ENCODE measurements at places on chromosomes 7 and 10.

- DNase-seq = no peak
Measured at GRCh38 chr10:86074294-86074693, 292.3 kb downstream of the GRID1 start.

- no peak for DNase-seq
Measured at GRCh38 chr7:11261470-11261869, 287.8 kb downstream of the PHF14 start.

- no peak for DNase-seq
Measured at GRCh38 chr7:127598318-127598717, 4.8 kb downstream of the FSCN3 start.

DNA sequence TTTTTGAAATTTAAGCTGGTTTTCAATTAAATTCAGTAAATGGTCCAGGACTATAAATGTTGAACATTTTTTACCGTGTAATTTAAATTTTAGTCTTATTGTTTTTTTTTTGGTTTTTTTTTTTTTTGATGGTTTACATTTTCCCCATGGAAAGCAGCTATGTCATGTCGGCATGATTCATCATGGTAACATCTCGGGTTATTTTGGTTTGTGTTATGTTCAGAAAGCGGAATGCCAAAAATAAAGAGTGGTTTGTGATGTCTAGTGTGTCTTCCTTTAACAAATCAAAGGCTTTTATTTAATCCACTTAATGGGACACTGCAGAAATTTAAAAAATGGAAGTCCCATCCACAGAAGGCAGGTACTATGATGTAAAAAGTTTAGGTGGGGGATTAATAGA, 58.5 kb downstream of the TRUB1 start:
- no peak for DNase-seq

DNA sequence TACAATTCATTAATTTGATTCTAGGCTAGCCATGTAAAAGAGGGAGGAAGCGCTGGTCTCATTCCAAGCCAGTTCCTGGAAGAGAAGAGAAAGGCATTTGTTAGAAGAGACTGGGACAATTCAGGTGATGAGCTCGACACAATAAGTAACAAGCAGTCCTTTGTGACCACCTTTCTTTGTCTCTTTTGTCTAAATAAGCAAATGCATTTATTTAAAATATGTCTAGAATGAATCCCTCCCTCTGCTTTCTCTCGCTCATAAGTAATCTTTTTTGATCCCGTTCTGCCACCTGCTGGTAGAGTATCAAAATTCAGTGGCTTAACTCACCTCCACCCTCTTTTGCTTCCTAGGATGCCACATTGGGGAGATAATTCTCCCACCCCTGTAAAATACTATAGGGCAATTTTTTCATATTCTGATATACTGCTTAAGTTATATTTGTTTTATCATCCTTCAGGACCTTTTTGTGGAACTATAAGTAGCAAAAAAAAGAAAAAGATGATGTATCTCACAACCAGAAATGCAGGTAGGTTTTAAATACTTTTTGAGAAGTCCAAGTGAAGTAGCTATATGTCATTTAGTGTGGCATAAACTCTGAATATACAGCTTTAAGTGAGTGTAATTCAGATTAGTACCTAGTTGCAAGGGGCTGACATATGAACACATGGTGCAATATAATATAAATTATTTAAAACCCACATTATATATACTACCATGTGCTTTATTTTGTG, 91.5 kb downstream of the GSDME start:
- DNase-seq = peak; percentile 47

GRCh38 chr10:122127943-122128342, 139.0 kb downstream of the TACC2 start:
- DNase-seq = no peak

- no peak for DNase-seq
Measured at GRCh38 chr7:158751199-158751598, 46.6 kb upstream of the NCAPG2 start.

GRCh38 chr10:18214691-18215563, 74.7 kb downstream of the CACNB2 start:
- peak; percentile 37 for DNase-seq

DNA sequence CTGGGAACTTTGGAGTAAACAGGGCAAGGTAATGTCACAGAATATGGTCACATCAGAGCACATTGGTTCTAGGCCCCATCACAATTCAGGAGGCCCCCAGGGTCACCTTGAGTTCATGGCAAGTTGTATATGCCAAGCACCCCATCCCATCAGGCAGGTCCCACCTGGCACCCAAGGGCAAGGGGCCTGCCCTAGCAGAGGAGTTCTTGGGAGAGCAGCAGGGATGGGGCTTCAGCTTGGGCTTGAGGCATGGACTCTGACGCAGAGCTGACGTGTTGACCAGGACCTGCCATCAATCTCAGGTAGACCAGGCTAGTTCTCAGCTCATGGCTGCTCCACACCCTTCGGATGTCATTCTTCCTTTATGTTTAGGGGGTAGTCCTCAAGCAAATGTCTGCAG, 20.9 kb downstream of the PLAC9 start:
- no peak for DNase-seq

DNA sequence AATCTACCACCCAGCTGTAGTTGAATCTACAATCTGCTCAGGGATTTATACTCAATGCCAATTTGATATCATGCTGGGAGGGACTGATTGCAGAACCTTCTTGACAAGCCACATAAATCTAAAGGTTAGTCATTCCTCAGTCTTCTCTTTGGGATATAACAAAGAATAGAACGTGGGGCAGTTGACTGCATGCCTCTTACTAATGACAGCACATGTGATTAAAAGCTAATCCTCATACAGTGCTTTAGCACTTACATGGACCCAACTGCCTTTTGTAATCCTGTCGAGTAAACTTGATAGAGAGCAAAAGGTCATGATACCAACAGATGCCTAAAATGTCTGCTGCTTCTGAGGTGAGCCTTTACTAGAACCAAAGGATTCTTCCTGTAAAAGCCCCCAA, 12.3 kb downstream of the KLHL7 start:
- DNase-seq = no peak
